ENCODE measurements at places on chromosomes 13 and 19.
A peak's percentile ranks its signal among the peaks of the same experiment; 100 is the strongest.

DNA sequence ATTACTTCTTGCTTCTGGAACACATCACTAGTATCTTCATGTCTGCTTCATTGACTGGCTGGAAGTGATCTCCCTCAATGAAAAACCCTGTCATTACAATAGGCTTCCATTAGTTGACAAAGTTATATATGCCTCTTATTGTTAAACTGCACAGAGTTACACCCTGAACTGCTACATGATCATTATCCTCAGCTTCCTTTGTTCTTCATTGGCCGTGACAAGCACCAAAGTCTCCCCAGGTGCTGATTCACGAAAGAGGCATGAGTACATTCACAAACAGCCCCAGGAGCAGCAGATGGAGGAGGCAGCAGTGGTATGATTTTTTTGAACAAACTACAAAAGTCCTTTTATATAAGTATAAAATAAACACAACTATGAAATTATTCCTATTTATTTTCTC lies 51.4 kb downstream of the VWA8 start:
- no peak for DNase-seq

DNA sequence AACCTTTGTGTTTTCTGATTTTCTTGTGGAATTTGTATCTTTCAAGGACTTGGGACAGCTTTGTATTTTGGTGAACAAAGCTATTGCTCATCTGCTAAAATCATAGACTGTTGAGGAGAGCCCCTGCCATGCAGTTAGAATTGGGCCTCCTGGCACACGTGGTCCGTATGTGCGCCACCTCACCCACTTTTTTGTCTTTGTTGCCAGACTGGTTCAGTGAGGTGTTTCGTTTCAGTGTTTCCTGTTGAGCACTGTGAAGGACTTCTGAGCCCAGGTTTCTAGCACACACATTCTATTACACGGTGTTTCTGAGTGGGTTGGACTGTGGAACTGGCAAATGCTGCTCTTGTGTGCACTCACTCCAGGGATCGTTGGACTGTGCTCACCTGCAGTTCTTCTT lies 37.6 kb upstream of the RNF113B start:
- DNase-seq: no peak

DNA sequence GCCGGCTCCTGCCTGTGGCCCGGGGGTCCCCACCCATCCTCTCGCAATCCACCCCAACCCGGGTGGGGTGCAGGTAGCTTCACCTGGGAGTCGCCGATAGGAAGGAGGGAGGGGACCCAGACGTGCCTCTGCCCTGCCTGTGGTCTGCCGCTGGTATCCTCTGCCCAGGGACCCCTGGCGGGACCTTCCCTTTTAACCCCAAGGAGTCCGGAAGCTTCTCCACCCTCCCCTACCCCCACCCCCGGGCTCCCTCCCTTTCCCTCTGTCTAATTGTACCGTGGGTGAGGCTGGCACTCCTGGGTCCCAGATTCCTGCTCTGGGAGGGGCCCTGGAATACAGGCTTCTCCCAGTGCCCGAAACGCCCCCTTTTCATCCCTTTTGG lies at the start of gene KLK10:
KLK10 (minus strand) TSS at position 166 of the 382 bp plus-strand sequence. CDS start 579 bp downstream, outside the sequence.
- no peak for DNase-seq

DNA sequence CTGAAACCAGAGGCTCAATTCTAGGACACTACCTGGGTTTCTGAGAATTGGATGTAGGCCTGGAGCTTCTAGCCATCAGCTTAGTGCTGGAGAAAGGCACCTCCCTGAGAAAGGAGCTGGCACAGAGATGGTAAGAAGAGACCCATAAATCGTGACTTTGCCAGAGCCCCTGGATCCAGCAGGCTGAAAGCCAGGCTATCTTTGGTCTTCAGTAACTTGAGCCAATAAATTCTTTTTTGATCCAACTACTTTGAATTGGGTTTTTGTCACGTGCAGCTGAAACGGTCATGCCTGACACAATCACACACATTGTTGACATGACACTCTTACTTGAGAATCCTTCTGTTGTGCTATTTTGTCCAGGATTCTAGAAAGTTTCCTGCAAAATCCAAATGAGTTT lies 103.4 kb downstream of the LHFPL6 start:
- DNase-seq: no peak

- DNase-seq: peak; percentile 37
These were observed 7.1 kb upstream of the PDE4C start for GRCh38 chr19:18233224-18233825.

DNA sequence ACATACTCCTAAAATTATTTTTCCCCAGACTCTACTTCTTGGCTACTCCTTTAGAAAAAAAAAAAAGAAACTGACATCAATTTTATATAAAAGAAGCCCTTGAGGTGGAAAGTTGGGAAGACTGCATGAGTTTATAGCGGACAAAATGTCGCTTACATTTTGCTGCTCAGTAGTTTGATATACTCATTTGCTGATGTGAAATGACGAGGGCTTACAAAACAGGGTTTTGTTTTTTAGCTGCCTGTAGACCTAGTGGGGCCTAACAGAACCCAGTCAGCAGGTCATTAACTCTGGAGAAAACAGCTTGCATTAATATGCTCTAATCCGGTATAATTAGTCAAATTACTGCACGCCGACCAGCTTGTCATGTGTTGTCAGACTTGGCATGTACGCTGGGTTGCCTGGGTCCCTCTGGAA lies 37.6 kb upstream of the MAB21L1 start:
- no peak for DNase-seq

- DNase-seq: no peak
These were observed 8.2 kb downstream of the FCGBP start for GRCh38 chr19:39926170-39926760.

- peak; percentile 74 for DNase-seq
These were observed 431.7 kb downstream of the KLF12 start for GRCh38 chr13:73702419-73703071.

- DNase-seq: peak; percentile 72
These were observed at the start of gene CTXN1 for GRCh38 chr19:7926021-7926726. Gene CTXN1 (minus strand): TSS chr19:7926135. CDS start chr19:7925538, 597 bp downstream.

- DNase-seq: no peak
These were observed 111.4 kb downstream of the FRY start for GRCh38 chr13:32142956-32143375.

GRCh38 chr13:40539576-40540327 lies 126.7 kb downstream of the FOXO1 start:
- DNase-seq: no peak
